ENCODE measurements at places on chromosomes 5 and 9. TPM values are rescaled to one million over a fixed set of nuclear protein-coding genes. Genes with fewer than 3 reads are reported as not detected.

DNA sequence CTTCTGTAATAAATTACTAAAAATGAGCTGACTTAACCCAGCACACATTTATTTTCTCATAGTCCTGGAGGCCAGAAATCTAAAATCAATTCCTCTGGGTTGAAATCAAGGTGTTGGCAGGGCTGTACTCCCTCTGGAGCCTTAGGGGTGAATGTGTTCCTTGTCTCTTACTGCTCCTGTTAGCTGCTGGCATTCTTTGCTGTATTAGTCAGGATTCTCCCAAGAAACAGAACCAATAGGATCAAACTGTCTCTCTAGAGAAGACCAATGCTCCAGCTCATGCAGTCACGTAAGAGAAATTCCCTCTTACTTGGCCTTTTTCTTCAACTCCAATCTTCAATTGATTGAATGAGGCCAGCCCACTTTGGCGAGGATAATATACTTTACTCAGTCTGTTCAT lies 15.3 kb upstream of the CD180 start:
- ATAC-seq: no peak

- no peak for ATAC-seq
These were observed 562.9 kb upstream of the FTMT start for GRCh38 chr5:121288781-121289180.

GRCh38 chr5:141050622-141051520 lies at the start of gene PCDHB1:
TSS of gene PCDHB1 (plus strand) at chr5:141051374. CDS start at chr5:141051471, 97 bp downstream.
- no peak for ATAC-seq

- peak; percentile 58 for ATAC-seq
These were observed 65.0 kb downstream of the FGF18 start for GRCh38 chr5:171484460-171484899.

DNA sequence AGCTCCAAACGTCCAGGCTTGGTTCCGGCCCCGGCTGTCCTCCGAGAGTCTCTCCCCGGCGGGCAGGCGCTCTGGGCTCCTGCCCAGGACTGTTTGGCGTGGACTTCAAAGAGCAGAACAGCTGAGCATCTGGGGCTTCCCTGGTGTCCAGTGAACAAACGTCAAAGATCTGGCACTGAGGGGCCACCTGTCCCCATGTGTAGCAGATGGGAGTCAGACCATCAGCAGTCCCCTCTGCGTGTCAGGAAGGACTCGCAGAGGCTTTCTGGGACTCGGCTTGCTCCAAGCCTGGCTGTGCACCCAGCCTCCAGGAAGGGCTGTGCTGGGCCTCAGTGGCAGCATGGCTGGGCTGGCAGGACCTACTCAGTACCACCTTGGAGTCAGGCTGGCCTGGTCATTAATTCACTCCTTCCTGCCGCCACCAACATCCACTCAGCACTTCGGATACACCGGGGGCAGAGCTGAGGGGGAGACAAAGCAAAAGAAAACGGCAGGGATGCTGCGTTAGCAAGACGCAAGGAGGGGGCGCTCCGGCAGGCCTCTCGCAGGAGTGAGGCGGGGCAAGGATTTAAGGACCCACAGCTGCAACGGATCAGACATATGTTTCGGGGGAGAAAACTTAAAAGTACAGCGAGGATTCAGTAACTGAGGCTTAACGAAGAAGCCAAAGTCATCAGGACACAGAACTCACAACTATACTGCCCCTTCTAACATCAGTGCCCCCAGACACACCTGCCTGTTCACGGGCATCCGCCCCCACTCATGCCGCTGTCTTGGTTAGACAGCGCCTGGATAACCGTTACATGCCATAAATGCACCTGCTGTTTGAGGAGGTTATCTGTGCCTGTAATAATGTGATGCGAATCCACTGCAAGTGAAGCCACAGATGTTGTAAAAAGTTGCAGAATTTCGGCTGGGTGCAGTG lies 164.5 kb upstream of the PHYKPL start:
- ATAC-seq: no peak

- ATAC-seq: no peak
These were observed 39.8 kb downstream of the ANXA2R start for GRCh38 chr5:43000111-43000840.

DNA sequence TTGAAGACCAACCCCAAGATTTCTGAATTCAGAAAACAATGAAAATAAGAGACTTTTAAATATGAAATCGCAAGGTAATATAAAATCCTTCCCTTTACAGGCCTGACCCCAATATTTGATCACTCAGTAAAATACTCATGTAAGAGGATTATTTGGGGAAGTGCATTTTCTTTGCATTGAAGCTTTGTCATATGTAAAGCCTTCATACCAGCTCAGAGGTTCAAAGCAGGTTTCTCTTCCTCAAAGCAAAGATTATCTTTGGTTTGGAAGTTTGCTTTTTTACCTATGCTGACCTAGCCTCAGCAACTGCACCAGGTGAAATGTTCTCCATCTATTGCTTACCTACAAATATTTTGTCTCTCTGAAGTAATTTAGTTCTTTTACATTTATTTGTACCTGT lies 106.5 kb upstream of the PARP8 start:
- no peak for ATAC-seq

GRCh38 chr5:52708463-52708862 lies 79.3 kb upstream of the ITGA1 start:
- ATAC-seq: no peak

MARCOL gene
- total RNA-seq: not detected

Measured in activated T-helper 17 cell treated with anti-CD3 and anti-CD28 coated beads, Interleukin-2, amount 50 U/mL, for 72 hours (primary cell).